Stimulated activated CD8-positive, alpha-beta memory T cell treated with anti-CD3 and anti-CD28 coated beads, Interleukin-2, amount 100 ng/mL, for 48 hours (primary cell): ENCODE measurements at places on chromosomes 5 and 9.
A peak's percentile ranks its signal among the peaks of the same experiment; 100 is the strongest.

- DNase-seq = no peak
Measured at GRCh38 chr9:98698856-98699255, 9.9 kb downstream of the GABBR2 start.

DNA sequence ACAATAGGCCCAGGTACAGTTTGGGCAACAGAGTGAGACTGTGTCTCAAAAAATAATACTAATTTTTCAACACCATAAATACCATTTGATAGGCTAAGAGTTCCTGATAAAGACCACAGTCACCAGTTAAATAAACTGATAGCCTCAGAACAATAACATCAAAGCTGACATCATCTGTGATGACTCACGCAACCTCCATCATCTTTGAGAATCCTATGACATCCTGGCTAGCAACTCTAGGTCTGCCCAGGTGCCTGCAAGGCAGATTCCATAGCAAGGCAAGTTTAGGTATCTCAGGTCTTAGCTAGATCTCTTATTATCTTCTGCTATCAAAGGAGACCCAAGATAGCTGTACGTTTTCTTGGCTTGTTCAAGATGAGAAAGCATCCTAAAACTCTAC is 30.5 kb upstream of the UBAP2 start:
- no peak for DNase-seq

DNA sequence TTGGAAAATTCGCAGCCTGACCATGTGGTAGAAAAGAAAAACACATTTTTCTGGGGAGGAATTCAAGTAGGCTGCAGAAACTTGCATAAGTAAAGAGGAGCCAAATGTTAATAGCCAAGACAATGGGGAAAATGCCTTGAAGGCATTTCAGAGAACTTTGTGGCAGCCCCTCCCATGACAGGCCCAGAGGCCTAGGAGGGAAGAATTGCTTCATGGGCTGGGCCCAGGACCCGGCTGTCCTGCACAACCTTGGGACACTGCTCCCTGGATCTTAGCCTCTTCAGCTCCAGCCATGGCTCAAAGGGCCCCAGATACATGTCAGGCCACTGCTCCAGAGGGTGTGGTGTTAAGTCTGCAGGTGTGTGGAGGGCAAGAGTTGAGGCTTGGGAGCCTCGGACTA is 158.6 kb downstream of the OSTF1 start:
- no peak for DNase-seq

DNA sequence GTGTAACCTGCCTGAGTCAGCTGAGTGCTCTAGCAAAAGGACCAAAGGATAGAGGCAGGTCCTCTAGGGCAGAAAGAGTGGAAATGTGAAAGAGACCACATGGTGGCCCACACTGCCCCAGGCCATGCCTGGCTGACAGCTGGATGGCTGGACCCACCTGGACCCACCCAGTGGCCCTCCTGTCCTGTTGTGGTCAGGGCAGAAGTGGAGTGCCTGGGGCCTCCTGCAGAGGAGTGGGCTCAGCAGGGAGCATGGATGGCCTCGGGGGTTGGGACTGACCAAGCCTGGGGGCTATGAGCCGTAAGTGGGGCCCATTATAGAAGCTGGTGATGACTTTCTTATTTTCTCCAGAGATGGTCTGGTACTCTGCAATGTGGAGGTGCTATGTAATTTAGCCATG is 55.7 kb upstream of the FAM120AOS start:
- no peak for DNase-seq

GRCh38 chr5:53942724-53943123 is 367.6 kb downstream of the ARL15 start:
- DNase-seq = no peak

- DNase-seq = no peak
Measured at GRCh38 chr9:37656936-37657335, 6.2 kb downstream of the FRMPD1 start.

- DNase-seq = peak; percentile 87
Measured at GRCh38 chr9:99819856-99820684, 1.6 kb upstream of the NR4A3 start.

DNA sequence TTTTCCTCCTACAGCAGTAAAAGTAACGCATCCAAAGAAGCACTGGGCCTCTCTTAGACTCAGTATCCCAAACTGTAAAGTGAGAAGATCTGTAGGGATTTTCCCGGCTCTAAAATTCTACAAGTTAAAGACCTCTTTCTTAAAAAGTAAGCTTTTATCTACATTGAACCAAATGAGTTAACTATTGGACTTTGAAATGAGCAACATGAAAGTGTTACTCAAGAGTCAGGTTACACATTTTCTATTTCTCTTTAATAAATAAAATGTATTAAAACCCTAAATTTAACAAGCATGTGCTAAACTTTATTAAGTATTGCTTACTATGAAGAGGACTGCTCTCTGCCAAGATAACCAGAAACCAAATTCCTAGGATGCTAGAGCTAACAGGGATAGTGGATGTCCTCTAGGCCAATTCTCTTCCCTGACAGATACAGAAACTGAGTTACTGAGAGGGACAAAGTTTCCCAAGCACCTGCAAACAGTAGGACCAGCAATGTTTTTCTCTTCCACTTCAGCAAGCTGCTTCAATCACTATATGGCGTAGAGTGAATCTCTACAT is 21.7 kb downstream of the NFIB start:
- DNase-seq = no peak

DNA sequence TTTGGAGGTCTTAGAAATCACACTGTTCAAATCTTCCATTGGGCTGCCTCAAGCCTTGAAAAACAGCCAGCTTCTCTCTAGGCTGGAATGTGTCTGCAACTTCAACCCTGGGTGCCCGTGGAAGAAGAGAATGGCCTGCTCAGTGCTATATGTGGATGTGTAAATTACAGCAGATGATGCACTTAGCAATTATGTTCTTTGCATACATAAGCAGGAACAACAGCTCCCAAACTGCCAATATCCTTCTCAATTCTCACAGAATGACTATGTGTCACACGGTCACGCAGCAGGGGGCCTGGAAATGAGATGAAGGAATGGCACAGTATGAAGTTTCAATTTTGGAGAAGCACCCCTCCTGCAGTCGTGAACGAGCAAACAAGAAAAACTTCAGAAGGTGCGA is 175.2 kb upstream of the SMARCA2 start:
- no peak for DNase-seq

- DNase-seq = no peak
Measured at GRCh38 chr9:21075484-21075883, 2.3 kb downstream of the IFNB1 start.

- DNase-seq = no peak
Measured at GRCh38 chr9:121636341-121636865, 15.0 kb upstream of the DAB2IP start.
